H9 (cell line): ENCODE measurements at places on chromosomes 13 and 19. TPM values are rescaled to one million over a fixed set of nuclear protein-coding genes. Genes with fewer than 3 reads are reported as not detected.

GRCh38 chr19:21697698-21698097, 69.7 kb downstream of the ZNF100 start:
- H3K27me3 ChIP-seq, result no peaks in the 10 kb centered on the region
- H3K4me1 ChIP-seq, result no peaks in the 10 kb centered on the region
- no peak overlapping the region; the same call in 2 of the 3 replicates for H3K4me3 ChIP-seq

GRCh38 chr13:23639674-23640073, 69.5 kb downstream of the TNFRSF19 start:
- H3K4me1 ChIP-seq, result 0 out of 2 replicates have a peak, but pooled peaks cover 3% of the 10 kb centered on the region
- DNase-seq, result no peak
- H3K36me3 ChIP-seq, result no peaks in the 10 kb centered on the region
- no peaks in the 10 kb centered on the region for H3K27me3 ChIP-seq
- H3K27ac ChIP-seq, result no peak overlapping the region

- peaks cover 43% of the 10 kb centered on the region for H3K36me3 ChIP-seq
- DNase-seq, result no peak
- H3K27ac ChIP-seq, result no peak overlapping the region
Measured at GRCh38 chr19:56837492-56838023, 3.0 kb downstream of the PEG3 start.

- no peak for DNase-seq
- H3K36me3 ChIP-seq, result no peaks in the 10 kb centered on the region
Measured at GRCh38 chr13:44738463-44738862, 162.3 kb upstream of the TSC22D1 start.

- no peaks in the 10 kb centered on the region for H3K36me3 ChIP-seq
- no peak overlapping the region for H3K4me3 ChIP-seq
- no peaks in the 10 kb centered on the region for H3K4me1 ChIP-seq
- H3K27ac ChIP-seq, result no peak overlapping the region
- DNase-seq, result no peak
Measured at GRCh38 chr13:76636829-76637228, 249.4 kb downstream of the KCTD12 start.

- no peak overlapping the region for H3K27ac ChIP-seq
- H3K4me1 ChIP-seq, result no peaks in the 10 kb centered on the region
- DNase-seq, result no peak
- no peaks in the 10 kb centered on the region for H3K36me3 ChIP-seq
- H3K4me3 ChIP-seq, result no peak overlapping the region
Measured at GRCh38 chr13:77828799-77829198, 89.8 kb downstream of the EDNRB start.

- H3K36me3 ChIP-seq, result no peaks in the 10 kb centered on the region
- H3K27me3 ChIP-seq, result no peaks in the 10 kb centered on the region
- no peak overlapping the region for H3K4me3 ChIP-seq
- no peak overlapping the region for H3K27ac ChIP-seq
- H3K4me1 ChIP-seq, result no peaks in the 10 kb centered on the region
Measured at GRCh38 chr13:29472332-29472961, 123.0 kb downstream of the SLC7A1 start.

GRCh38 chr13:51553531-51553930, 30.7 kb upstream of the WDFY2 start:
- H3K4me3 ChIP-seq, result no peak overlapping the region
- DNase-seq, result no peak
- no peak overlapping the region for H3K27ac ChIP-seq
- peaks cover 2% of the 10 kb centered on the region; the same call in 1 of the 2 replicates for H3K4me1 ChIP-seq
- H3K27me3 ChIP-seq, result no peaks in the 10 kb centered on the region; the same call in 1 of the 2 replicates

- no peaks in the 10 kb centered on the region for H3K4me1 ChIP-seq
- no peaks in the 10 kb centered on the region for H3K27me3 ChIP-seq
- peak overlapping the region; percentile 87 for H3K4me3 ChIP-seq
- H3K36me3 ChIP-seq, result peaks cover 6% of the 10 kb centered on the region
- no peak overlapping the region for H3K27ac ChIP-seq
- DNase-seq, result no peak
Measured at GRCh38 chr19:1847684-1848398, 442 bp downstream of the REXO1 start.

DNA sequence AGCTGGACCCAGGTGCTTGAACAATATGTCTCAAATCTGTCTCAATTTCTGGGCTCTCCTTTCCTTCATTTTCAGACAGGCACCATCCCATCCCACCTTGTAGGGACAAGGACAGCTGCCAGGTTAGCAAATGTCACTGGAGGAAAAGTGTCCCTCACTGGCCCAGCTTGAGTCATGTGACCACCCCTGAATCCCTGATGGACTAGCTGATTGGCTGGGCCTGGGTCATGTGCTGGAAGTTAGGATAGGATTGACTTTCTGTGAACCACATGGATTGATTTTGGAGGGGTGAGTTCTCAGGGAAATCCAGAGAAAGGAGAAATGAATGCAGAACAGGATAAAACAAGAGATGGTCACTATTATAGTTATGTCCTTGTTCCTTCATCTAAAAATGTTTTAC, 28.2 kb upstream of the FXYD3 start:
- H3K4me3 ChIP-seq, result no peak overlapping the region
- no peaks in the 10 kb centered on the region for H3K27me3 ChIP-seq
- DNase-seq, result no peak
- 0 out of 2 replicates have a peak, but pooled peaks cover 4% of the 10 kb centered on the region for H3K36me3 ChIP-seq
- no peak overlapping the region for H3K27ac ChIP-seq

DNA sequence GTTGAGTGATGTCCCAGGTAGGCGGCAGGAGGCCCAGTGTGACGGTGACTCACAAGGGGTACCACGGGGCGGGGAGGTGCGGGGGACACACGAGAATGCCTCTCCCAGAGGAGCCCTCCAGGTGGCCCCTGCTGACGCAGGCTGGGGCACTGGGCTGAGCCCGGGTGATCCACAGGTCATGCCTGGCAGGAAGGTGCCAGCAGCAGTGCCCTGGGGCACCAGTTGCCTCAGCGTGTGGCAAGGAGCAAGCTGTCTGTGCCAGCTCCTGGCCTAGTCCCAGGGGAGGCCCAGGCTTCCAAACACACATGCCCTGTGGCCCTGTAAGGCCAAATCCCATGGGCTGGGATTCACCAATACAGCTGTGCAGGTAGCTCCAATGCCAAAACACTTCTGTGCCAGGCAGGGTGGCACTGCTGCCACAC, 28.0 kb downstream of the AKT2 start:
- H3K4me3 ChIP-seq, result no peak overlapping the region
- H3K4me1 ChIP-seq, result peaks cover 2% of the 10 kb centered on the region; the same call in 1 of the 2 replicates
- peaks cover 44% of the 10 kb centered on the region for H3K36me3 ChIP-seq
- H3K27me3 ChIP-seq, result no peaks in the 10 kb centered on the region
- no peak for DNase-seq
- no peak overlapping the region for H3K27ac ChIP-seq

DNA sequence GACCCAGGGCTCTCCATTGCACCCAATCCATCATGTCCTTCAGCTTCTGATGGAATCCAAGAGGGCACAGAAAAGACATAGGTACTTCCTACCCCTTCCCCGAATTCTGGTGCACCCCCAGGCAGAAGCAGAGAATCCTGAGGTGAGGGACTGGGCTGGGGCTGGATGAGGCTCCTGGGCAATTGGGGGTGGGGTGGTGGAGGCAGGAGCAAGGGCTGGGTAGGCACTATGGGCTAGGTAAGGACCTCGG, 2.7 kb upstream of the KCNC3 start:
- H3K36me3 ChIP-seq, result peaks cover 3% of the 10 kb centered on the region; the same call in 1 of the 2 replicates
- DNase-seq, result no peak

- H3K4me1 ChIP-seq, result no peaks in the 10 kb centered on the region
- H3K36me3 ChIP-seq, result peaks cover 40% of the 10 kb centered on the region
- no peak overlapping the region for H3K27ac ChIP-seq
- H3K4me3 ChIP-seq, result peak overlapping the region; percentile 98
- peak; percentile 37 for DNase-seq
Measured at GRCh38 chr19:5690955-5691821, 1.1 kb downstream of the RPL36 start.

GRCh38 chr13:73440296-73440895, 381.6 kb downstream of the KLF5 start:
- H3K36me3 ChIP-seq, result peaks cover 24% of the 10 kb centered on the region
- no peaks in the 10 kb centered on the region for H3K27me3 ChIP-seq
- H3K4me1 ChIP-seq, result no peaks in the 10 kb centered on the region
- DNase-seq, result no peak

- peak; percentile 93 for DNase-seq
- no peaks in the 10 kb centered on the region; the same call in none of the 2 replicates for H3K4me1 ChIP-seq
- H3K27ac ChIP-seq, result no peak overlapping the region
- H3K36me3 ChIP-seq, result peaks cover 31% of the 10 kb centered on the region
- no peaks in the 10 kb centered on the region for H3K27me3 ChIP-seq
- no peak overlapping the region for H3K4me3 ChIP-seq
Measured at GRCh38 chr19:43623889-43624670, 4.7 kb upstream of the ZNF428 start.

GRCh38 chr13:110562036-110562597, 595 bp upstream of the RAB20 start:
- H3K27ac ChIP-seq, result no peak overlapping the region
- peaks cover 4% of the 10 kb centered on the region; the same call in 2 of the 3 replicates for H3K36me3 ChIP-seq
- no peaks in the 10 kb centered on the region; the same call in 1 of the 2 replicates for H3K27me3 ChIP-seq

- no peaks in the 10 kb centered on the region for H3K27me3 ChIP-seq
- no peak overlapping the region for H3K27ac ChIP-seq
- H3K4me1 ChIP-seq, result no peaks in the 10 kb centered on the region
- H3K4me3 ChIP-seq, result no peak overlapping the region
Measured at GRCh38 chr13:109436841-109437240, 349.5 kb downstream of the IRS2 start.

DNA sequence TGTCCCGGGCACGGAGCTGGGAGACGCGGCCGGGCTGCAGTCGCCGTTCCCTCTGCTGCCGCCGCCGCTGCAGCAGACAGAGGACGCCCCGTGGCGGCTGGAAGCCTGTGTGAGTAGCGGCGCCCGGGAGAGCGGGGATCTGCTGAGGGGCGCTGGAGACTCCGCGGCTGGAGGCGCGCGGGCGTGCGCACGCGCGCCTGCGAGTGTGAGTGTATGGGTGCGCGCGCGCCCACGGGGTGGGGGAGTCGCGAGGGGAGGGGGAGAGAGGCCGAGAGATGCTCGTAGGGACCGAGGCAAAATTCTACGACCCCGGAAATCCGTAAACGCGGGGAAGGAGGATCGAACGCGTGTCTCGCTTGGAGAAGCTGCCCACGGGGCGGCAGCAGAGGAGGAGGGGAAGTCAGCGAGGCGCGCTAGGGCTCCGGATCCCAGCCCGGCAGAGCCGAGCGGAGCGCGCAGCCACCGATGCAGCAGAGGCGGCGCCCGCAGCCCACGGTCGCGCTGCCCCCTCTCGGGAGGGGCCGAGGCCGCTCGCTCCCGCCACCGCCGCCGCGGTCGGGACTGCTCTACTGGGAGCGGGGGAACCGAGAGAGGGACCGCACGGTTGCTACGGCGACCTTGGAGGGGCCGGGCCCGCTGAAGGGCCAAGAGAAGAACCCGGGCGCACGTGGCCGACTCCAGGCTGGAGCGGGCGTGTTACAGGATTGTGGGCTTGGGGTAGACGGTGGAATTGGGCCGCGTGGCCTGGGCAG, at the start of gene ENOX1:
Gene ENOX1, minus strand, starts transcription at position 207 of the 752 bp plus-strand sequence.
- no peak within 1 kb of the TSS for H3K27ac ChIP-seq
- H3K4me1 ChIP-seq, result no peaks in the 10 kb centered on the region; the same call in 1 of the 2 replicates
- peak within 1 kb of the TSS; percentile 92 for H3K4me3 ChIP-seq

GRCh38 chr13:32224916-32225315, 90.2 kb downstream of the ZAR1L start:
- no peaks in the 10 kb centered on the region for H3K27me3 ChIP-seq
- DNase-seq, result no peak
- H3K36me3 ChIP-seq, result no peaks in the 10 kb centered on the region; the same call in 2 of the 3 replicates
- H3K4me3 ChIP-seq, result no peak overlapping the region

- no peaks in the 10 kb centered on the region for H3K27me3 ChIP-seq
- no peak overlapping the region for H3K27ac ChIP-seq
Measured at GRCh38 chr19:1624458-1624857, 19.2 kb upstream of the UQCR11 start.

- no peaks in the 10 kb centered on the region for H3K4me1 ChIP-seq
- no peak for DNase-seq
Measured at GRCh38 chr13:75422028-75422427, 59.9 kb downstream of the TBC1D4 start.

DNA sequence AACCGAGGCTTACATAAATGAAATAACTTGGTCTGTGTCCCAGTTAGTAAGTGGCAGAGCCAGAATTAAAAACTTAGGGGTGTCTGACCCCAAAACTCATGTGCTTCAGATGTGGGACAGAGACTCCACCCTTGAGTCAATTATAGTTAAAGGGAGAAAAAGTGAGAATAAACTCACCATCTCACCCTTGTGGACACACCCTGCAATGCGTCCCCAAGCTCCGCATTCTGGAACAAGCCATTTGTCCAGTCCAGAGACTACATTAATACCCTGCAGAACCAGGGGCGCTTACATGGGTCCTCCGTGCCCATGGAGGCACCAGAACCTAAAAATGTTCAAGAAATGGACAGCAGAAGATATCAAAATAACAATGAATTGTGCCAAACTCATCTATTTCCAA, 207.0 kb upstream of the ZNF507 start:
- H3K27ac ChIP-seq, result no peak overlapping the region
- no peak for DNase-seq
- no peak overlapping the region for H3K4me3 ChIP-seq
- no peaks in the 10 kb centered on the region for H3K36me3 ChIP-seq

- no peaks in the 10 kb centered on the region for H3K4me1 ChIP-seq
- no peaks in the 10 kb centered on the region for H3K36me3 ChIP-seq
- DNase-seq, result no peak
Measured at GRCh38 chr13:32790731-32791130, 204.5 kb downstream of the PDS5B start.

DNA sequence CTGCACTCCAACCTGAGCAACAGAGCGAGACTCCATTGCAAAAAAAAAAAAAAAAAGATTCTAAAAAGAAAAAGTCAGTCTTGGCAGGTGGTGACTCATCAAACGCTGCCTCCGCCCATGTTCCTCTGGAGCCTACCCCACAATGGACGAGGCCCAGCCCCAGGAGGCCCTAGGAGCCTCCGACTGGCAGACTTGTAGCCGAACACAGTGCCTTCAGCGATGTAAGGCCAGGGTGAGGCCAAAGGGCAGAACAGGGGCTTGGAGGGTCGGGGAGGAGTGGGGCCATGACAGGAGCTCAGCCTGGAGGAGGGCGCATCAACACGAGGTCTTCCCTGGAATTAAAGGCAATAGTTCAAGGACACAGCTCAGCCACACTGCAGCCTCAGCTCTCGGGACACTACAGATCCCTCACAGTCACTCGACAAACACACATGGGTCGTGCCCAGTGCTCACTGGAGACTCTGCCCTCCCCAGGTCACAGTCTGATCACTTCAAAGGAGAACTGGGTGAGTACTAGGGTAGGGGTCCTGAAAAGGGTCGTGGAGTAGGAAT, 5.1 kb downstream of the USE1 start:
- no peaks in the 10 kb centered on the region for H3K4me1 ChIP-seq
- H3K4me3 ChIP-seq, result no peak overlapping the region
- H3K27ac ChIP-seq, result no peak overlapping the region
- H3K36me3 ChIP-seq, result peaks cover 21% of the 10 kb centered on the region
- DNase-seq, result no peak

- H3K27ac ChIP-seq, result no peak overlapping the region
- no peak for DNase-seq
- peaks cover 9% of the 10 kb centered on the region; the same call in 1 of the 2 replicates for H3K27me3 ChIP-seq
- H3K4me1 ChIP-seq, result no peaks in the 10 kb centered on the region
- H3K36me3 ChIP-seq, result no peaks in the 10 kb centered on the region
Measured at GRCh38 chr13:113763961-113764792, 5.2 kb downstream of the TMEM255B start.

Gene OR10H2
- not detected in 2 replicates for total RNA-seq

Gene NKPD1
- 0.17 and 0.46 TPM in 2 replicates for total RNA-seq

Gene NKG7
- not detected in 2 replicates for total RNA-seq

Gene LGALS14
- not detected in 2 replicates for total RNA-seq

Gene SERPINE3
- 0.18 TPM in 1 of 2 replicates, not detected in the other for total RNA-seq

Gene KASH5
- 0.39 TPM in 1 of 2 replicates, not detected in the other for total RNA-seq

Gene SLITRK5
- total RNA-seq, result 0.09 TPM in 2 replicates

Gene DMKN
- total RNA-seq, result 267 and 278 TPM in 2 replicates

Gene EBI3
- 1.2 and 1.4 TPM in 2 replicates for total RNA-seq

Gene KLK14
- 0.26 and 0.46 TPM in 2 replicates for total RNA-seq

Gene ZNF780B
- 23.3 and 31.9 TPM in 2 replicates for total RNA-seq

Gene SMG9
- 47.9 and 52.2 TPM in 2 replicates for total RNA-seq
